ENCODE measurements at places on chromosomes 2 and 18. TPM values are rescaled to one million over a fixed set of nuclear protein-coding genes. Genes with fewer than 3 reads are reported as not detected.

DNA sequence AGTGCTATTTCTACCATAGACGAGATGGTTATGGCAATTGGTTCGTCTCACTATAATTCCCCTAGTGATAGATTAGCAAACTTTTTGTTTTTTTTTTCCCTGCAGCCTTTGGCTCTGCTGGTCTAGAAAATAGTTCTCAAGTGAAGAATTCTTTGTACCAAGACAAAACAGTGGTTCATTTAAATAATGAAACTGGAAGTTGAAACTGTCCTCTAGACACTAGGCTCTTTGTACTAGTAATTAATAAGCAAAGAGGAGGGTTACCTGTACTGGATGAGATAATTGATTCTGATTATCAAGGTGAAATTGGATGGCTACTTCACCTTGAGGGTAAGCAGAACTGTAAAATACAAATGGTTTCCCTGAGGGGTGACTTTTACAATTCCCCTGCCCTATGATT lies 156.9 kb upstream of the DCC start:
- no peak for DNase-seq

- no peak for DNase-seq
These were observed 283.0 kb downstream of the ALPK2 start for GRCh38 chr18:58345875-58346274.

DNA sequence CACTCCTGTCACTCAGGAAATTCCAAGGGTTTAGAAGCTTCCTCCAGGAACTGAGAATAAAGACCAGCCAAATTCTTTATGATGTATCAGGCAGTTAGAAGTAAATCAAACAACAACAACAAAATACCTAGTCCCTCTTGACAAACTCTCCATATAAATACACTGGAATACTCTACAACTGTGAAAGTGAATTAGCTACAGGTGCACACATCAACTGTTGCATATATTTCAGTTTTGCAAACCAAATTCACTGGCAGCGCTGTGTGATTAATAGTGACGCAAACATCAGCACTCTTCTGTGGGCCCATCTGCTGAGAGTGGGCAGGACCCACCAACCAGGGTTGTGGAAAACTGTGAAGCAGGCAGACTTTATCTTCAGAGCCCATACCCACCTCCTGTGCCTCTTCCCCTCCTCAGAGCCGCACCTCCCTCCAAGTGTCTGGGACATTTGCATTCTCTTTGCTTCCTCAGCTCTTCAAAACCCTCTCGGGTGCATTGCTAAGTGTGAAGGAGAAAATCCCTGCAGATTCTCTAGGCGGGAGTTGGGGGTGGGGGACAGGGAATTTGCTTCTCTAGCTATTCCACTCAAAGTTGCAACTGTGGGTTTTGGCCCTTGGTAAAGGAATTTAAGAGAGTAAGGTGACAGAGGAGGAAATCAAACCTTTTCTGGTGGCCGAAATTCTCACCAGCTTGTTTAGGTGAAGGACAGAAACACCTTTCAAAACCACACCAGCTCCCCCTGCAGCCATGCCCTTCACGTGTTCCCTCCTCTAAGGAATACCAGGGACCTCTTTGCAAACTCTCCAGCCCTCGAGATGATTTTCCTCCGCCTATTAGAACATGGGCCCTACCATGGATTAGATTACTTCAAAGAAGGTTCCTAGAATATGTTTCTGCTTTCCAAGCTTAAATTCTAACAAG lies 119.3 kb downstream of the MRO start:
- DNase-seq: no peak

GALR1 gene
- not detected for total RNA-seq

DNA sequence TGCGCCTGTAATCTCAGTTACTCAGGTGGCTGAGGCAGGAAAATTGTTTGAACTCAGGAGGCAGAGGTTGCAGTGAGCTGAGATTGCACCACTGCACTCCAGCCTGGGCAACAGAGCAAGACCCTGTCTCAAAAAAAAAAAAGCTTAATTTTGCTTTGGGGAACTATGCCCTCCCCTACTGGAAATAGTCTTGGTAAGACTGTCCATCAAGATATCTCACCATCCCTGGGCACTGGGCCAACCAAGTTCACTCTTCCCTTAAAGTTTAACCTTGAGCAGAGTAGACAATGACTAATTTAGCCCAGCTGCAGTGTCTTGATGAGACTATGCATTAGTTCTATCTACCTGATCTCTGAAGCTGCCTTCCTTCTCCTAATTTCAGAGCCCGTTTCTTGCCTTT lies 44.7 kb downstream of the ASXL2 start:
- DNase-seq: peak; percentile 40

PPIL3 gene
- 52.6 TPM for total RNA-seq

DNA sequence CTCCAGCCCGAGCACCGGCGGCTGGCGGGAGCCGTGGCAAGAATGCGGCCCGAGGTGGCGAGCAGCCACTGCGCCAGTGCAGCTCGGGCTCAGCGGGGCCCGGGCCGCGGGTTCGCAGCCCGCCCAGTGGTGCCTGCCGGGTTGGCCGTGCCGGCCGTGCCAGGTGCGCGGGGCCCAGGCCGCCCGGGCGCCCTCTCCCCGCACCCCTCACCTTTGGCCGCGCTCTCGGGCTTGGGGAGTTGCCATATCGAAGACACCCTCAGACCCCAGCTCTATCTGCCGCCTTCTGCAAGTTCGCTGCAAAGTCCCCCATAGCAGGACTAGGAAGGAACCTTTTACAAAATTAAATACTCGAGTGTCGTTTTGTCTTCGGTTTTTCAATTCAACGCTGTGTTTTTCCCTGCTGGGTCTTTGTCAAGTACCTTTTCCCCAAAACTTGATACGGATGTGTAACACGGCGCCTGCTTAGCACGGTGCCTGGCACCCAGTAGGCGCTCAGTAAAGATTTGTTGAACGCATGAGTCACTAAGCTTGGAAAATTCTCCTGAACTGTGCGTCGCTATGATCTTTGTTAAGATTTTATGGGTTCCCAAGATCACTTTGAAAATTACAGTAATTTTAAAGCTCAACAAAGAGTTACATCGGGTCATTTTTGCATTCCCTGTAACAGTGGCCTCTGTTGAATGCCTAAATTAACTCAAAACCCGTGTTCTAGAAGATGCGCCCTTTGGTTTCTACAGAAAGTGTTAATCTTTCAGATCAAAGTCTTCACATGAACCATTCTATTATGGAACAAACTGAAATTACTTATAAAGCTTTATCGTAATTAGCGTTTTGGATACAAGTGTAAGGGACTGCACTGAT lies 750 bp downstream of the STRADB start:
- DNase-seq: no peak

CPLX4 gene
- total RNA-seq: not detected

SERPINB4 gene
- not detected for total RNA-seq

GULP1 gene
- total RNA-seq: not detected

LYG2 gene
- total RNA-seq: not detected

DNA sequence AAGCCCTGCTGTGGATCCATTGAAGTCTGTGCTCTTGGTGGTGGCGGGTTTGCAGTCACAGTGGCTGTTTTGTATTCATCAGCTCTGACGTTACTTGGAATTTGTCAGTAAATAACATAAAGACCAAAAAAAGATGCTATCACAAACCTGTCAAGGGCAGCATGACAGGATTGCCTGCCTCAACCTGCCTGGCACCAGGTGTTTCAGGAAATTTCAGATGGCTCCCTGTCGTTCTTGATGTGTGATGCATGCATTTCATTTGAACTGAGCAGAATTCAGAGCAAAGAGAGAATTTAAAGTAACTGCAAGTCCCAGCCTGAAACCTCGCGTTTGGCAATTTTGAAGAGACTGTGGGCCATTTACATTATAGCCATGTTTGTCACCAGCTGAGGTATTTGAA lies 50.3 kb upstream of the EPC2 start:
- no peak for DNase-seq

DNA sequence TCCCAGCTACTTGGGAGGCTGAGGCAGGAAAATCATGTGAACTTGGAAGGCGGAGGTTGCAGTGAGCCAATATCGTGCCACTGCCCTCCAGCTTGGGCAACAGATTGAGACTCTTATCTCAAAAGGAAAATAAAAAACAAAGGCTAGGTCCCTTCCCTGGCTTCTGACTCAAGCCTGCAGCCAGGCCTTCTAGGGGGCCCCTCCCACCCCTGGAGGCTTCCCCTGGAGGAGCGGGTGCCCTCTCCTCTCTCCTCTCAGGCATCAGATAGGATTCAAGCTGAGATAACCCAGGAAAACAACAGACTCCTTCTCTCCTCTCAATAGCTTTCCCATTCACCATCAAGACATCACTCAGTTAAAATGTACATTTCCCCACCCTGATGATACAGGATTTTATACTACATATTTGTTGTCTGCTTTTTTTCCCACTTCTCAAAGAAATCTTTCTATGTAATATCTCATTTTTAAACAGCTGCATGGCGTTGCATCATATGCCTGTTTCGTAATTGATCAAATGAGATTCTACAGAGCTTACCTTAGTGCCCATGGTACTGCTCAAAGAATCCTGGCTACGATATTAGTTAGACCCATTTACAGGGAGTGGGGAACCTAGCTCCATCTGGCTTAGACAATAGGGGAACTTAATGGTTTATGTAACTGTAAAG lies 20.6 kb upstream of the C2orf72 start:
- DNase-seq: no peak

- DNase-seq: no peak
These were observed 1027.2 kb upstream of the ACVR2A start for GRCh38 chr2:146817613-146818012.

NXPH2 gene
- total RNA-seq: not detected

DNA sequence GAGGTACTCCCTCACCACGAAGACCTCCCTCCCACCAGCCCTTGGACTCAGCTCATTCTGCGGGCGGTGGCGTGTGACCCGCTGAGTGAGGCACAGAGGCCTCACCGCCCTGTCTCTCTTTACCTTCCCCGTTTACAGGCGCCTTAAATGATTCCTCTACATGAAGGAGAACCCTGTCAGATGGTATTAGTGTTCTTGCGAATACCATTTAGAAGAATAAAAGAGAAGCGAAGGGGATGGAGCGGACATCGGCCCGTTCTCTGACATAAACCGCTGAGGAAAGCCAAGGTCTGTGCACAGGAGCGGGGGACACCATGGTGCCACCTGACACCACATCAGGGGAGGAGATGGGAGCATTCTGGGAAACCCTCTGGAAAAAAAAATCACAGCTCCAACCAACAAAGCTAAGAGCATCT lies 179.8 kb downstream of the HDAC4 start:
- DNase-seq: no peak

GRCh38 chr2:152222975-152223637 lies 47.5 kb upstream of the STAM2 start:
- DNase-seq: peak; percentile 9

DNA sequence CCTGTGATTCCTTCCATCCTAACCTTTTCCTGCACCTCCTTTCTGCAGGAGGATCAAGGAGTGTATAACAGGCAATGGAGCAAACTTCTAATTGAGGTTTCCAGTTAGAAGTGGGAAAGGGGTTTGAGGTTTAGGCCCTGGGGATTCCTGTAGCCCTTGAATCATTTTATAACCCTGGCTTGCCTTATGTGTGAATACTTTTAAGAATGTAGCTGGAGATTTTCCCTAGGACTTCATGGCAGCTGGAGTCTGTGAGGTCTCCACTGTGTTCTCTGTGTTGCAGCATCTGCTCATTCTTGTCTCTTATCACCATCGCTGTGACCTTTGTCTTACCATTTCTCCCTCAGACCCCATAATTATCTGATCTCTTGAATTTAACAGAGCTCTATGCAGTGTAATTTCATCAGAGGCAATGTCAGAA lies 370.2 kb upstream of the SLC14A2 start:
- no peak for DNase-seq

GRCh38 chr2:43749583-43749982 lies 24.3 kb upstream of the DYNC2LI1 start:
- DNase-seq: no peak

WNT10A gene
- 5.4 TPM for total RNA-seq

DNA sequence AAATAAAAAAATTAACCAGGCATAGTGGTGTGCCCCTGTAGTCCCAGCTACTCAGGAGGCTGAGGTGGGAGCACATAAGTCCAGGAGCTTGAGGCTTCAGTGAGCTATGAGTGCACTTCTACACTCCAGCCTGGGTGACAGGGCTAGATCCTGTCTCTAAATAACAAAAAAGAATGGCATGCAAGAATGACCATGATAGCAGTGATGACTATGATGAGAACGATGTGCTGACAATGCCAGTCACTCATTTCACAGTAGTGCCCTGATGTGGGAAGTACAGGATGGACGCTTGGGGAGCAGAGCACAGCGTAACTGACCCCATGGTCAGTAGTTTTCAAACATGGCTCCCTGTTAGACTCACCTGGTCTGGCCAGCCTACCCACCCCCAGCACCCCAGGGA lies 139.1 kb downstream of the VAPA start:
- no peak for DNase-seq

DNA sequence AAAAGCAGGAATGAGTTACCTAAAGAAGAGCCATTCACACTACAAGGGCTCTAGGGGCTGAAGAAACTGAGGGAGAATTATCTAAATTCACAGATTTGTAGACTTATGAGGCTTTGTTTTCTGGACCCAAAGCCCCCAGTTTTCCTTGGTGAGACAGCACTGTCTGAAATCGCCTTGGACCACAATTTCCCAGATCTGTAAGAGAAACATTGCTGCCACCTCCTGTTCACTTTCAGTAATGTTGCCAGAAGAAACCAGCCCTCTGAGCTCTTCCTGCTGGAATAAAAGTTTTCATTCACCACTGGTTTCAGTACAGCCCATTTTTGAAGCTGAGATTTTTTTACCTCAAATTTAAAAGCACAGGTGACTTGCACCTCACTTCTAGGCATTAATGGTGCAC lies 169.2 kb downstream of the CDH20 start:
- DNase-seq: peak; percentile 25

REG3A gene
- not detected for total RNA-seq

GRCh38 chr18:68275616-68276015 lies 439.3 kb downstream of the TMX3 start:
- no peak for DNase-seq

REG1B gene
- total RNA-seq: not detected

DNA sequence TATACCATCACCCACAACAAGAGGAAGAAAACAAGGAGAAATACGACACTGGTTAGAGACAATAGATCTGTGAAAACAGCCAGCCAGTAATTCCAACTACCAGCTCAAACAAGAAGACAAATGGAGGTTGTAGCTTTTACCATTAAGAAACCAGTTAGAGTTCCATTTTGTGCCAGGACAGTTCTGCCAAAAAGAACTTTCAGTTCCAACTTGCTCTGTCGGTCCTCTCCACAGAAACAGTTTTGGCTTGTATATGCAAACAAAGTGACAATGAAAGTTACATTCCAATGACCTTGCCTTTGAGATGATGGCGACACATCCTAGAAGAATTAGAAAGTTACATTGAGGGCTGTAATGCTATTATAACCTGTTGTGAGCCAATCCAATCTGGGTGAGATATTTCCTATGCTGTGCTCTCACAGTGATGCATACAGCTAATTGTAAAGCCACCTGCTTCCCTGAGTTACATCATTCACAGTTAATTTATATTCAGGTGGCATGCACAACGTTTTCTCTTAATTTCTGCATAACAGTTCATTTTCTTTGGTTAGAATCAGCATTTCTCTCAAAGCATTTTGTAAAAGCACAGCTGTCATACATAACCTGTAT lies 1378.4 kb upstream of the PIK3C3 start:
- no peak for DNase-seq

SPATS2L gene
- total RNA-seq: 25.8 TPM

GRCh38 chr2:227106845-227107759 lies 56.9 kb downstream of the COL4A4 start:
- DNase-seq: peak; percentile 65

DES gene
- total RNA-seq: not detected
